ENCODE measurements at places on chromosomes 13 and 19. TPM values are rescaled to one million over a fixed set of nuclear protein-coding genes. Genes with fewer than 3 reads are reported as not detected.

Gene PTGIR
- polyA plus RNA-seq = 2.3 TPM

Gene C3
- polyA plus RNA-seq = 60.1 TPM

Gene AP1M1
- polyA plus RNA-seq = 49.9 TPM

Gene IER2
- 58.5 TPM for polyA plus RNA-seq

Gene ZNF418
- polyA plus RNA-seq = 10.2 TPM

Gene ERICH4
- polyA plus RNA-seq = not detected

Gene CEACAM19
- polyA plus RNA-seq = 11.7 TPM

Gene PSG6
- not detected for polyA plus RNA-seq

Gene OR2Z1
- not detected for polyA plus RNA-seq

Gene NPAS1
- polyA plus RNA-seq = 7.0 TPM

Gene DACH1
- 13.9 TPM for polyA plus RNA-seq

Gene ZNF112
- 4.9 TPM for polyA plus RNA-seq

Gene LHB
- polyA plus RNA-seq = not detected
